Naive B cell (primary cell): ENCODE measurements at places on chromosomes 4 and X. TPM values are rescaled to one million over a fixed set of nuclear protein-coding genes. Genes with fewer than 3 reads are reported as not detected.

GRCh38 chrX:12814420-12814819 is 23.2 kb downstream of the PRPS2 start:
- DNase-seq = peak; percentile 39

- DNase-seq = no peak
These were observed 95.9 kb upstream of the RPS6KA3 start for GRCh38 chrX:20362268-20363267.

DNA sequence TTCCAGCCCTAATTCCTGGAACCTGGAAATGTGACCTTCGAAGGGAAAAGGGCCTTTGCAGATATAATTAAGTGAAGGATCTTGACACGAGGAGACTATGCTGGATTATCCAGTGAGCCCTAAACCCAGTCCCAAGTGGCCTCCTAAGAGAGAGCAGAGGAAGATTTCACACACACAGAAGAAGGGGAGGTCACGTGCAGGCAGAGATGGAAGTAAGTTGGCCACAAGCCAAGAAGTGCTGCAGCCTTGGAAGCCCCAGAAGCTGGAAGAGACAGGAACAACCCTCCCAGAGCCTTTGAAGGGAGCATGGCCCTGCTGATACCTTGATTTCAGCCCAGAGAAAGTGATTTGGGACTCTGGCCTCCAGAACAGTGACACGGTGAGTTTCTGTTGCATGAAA is 51.9 kb downstream of the EVC2 start:
- no peak for DNase-seq

- no peak for DNase-seq
These were observed 37.3 kb downstream of the WDR1 start for GRCh38 chr4:10079256-10079655.

DNA sequence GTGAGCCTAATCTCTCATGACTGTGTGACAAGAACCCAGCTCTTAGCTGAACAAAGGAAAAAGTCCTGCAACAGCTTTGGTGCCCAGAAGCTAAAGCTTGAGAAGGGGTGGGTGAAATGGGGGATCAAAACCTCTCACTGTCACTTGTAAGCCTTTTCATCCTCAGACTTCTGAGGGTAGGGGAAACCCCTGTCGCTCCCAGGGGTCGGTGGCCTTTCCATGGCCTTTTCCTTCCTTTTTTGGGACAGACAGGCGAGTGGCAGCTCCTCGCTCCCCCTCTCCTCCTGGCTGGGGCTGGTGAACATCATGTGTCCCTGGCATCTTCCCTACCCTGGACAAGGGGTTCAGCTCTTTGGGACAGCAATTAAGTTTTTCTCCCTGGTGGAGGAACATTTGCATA is 78.2 kb downstream of the FAM47A start:
- DNase-seq = no peak

DNA sequence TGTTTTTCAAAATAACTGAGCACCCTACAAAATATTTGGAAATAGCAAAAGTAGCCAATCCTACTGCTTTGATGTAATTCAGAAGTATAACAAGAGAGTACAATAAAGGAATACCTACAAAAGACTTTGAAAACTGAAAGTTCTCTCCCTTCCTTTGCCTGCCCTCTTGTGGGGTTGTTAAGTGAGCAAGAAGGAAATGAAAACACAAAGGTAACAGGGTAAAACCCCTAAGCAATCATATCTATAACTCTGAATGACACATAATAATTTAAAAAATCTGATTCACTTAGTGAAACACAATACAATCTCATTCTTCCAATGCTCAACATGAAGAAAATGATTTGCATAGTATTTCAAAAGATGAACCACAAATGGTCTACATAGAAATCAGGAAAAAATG is 98.2 kb downstream of the FRYL start:
- DNase-seq = peak; percentile 12

The SCML2 gene
- 0.78 TPM for polyA plus RNA-seq

The TMPRSS11A gene
- polyA plus RNA-seq = not detected

The MECP2 gene
- polyA plus RNA-seq = 4.5 TPM
